ENCODE measurements at places on chromosomes 5 and 9.

GRCh38 chr5:127872494-127872893 is 169.3 kb downstream of the CCDC192 start:
- no peaks in the 10 kb centered on the region for H3K4me1 ChIP-seq
- no peak for DNase-seq
- H3K36me3 ChIP-seq: no peaks in the 10 kb centered on the region
- no peak overlapping the region for H3K27ac ChIP-seq

DNA sequence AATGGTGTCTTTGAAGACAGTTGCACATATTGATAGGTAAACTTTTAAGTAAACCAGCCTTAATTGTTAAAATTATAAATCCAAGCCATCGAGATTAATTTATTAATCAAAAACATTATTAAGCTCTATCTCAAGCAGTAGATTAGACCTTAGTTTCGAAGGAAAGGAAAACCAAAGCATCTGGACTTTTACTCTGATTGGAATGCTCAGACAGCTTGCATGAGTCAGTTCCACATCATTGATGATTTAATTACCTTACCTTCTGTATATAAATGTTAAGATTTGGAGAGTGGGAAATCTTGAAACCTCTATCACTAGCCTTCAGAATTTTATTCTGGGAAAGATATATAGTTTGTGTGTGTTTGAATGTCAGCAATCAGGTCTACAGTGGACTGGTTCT is 23.9 kb downstream of the DCP2 start:
- H3K27me3 ChIP-seq: no peaks in the 10 kb centered on the region
- H3K27ac ChIP-seq: no peak overlapping the region
- no peaks in the 10 kb centered on the region for H3K4me1 ChIP-seq
- H3K4me3 ChIP-seq: no peak overlapping the region

DNA sequence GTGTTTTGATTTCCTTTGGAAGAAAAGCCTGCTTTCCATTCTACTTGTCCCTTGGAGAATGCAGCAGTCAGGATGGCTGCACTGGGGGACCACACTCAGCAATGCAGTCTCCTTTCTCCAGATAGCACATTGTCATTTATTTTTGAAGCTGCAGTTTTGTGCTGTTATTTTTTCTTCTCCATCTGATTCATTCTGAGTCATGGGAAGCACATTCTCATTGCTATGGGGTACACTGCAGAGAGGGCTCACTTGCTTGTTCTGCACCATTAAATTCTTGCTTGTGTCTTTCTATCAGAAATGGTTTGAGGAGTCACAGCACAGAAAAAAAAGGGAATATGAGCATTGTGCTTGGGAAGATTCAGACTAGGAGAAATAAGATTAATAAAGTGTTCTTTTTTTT is 39.7 kb upstream of the POC5 start:
- H3K27ac ChIP-seq: no peak overlapping the region
- DNase-seq: no peak
- H3K4me3 ChIP-seq: no peak overlapping the region
- H3K4me1 ChIP-seq: no peaks in the 10 kb centered on the region

DNA sequence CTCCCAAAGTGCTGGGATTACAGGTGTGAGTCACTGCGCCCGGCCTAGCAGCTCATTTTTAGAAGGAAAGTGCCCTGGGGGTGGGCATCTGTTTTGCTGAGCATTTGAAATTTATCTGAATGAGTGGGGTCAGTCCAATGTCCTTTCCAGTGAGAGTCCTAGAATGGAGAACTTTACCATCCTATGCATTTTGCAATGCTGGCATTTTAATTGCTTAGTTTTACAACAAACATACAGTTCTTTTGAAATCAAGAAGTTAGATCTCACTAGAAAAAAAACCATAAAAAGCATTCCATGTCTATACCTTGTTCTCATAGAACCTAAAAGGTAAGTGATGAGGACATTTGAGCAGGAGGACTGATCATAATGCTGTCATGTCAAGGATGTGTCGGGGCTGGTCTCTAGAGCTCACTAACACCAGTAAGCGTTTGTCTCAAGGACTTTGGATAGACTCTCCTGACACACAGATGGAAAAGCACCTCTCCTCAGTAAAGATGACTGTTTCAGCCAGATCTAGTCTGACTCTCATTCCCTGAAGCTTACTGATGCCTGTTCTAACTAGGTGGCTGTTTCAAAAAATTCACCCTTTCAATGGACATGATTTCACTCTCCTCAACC is 83.9 kb downstream of the DCP2 start:
- no peak overlapping the region for H3K4me3 ChIP-seq
- H3K27me3 ChIP-seq: no peaks in the 10 kb centered on the region
- peaks cover 21% of the 10 kb centered on the region for H3K4me1 ChIP-seq
- no peaks in the 10 kb centered on the region for H3K36me3 ChIP-seq

GRCh38 chr5:148107608-148108007 is 43.8 kb downstream of the SPINK5 start:
- H3K27ac ChIP-seq: no peak overlapping the region
- H3K27me3 ChIP-seq: no peaks in the 10 kb centered on the region
- no peaks in the 10 kb centered on the region for H3K36me3 ChIP-seq
- H3K4me3 ChIP-seq: no peak overlapping the region

DNA sequence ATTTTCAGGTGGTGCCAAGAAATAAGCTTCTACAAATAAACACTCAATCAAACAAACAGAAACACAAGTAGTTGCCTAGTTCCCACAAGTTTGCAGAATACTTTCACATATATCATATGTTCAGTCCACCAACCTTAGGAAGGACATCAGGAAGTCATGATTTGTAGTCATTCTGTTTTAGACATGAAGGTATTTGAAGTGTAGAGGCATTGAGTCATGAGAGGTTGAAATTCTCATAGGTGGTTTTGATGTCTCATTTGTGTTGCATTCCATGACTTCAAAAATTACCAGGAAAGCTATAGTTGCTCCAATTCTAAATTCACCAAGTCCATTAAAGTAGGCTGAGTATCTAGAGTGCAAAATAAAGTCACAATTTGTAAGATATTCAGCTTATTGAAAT is 159.0 kb downstream of the KCTD16 start:
- DNase-seq: no peak
- H3K27ac ChIP-seq: no peak overlapping the region
- no peaks in the 10 kb centered on the region for H3K4me1 ChIP-seq
- H3K4me3 ChIP-seq: no peak overlapping the region
- H3K36me3 ChIP-seq: no peaks in the 10 kb centered on the region

- H3K27ac ChIP-seq: no peak overlapping the region
- H3K27me3 ChIP-seq: no peaks in the 10 kb centered on the region
- H3K4me1 ChIP-seq: no peaks in the 10 kb centered on the region
- H3K4me3 ChIP-seq: no peak overlapping the region
- H3K36me3 ChIP-seq: no peaks in the 10 kb centered on the region
- no peak for DNase-seq
Observed at GRCh38 chr9:12212860-12213259, 480.3 kb upstream of the TYRP1 start.

- no peaks in the 10 kb centered on the region for H3K4me1 ChIP-seq
- H3K36me3 ChIP-seq: no peaks in the 10 kb centered on the region
- no peak overlapping the region for H3K27ac ChIP-seq
- DNase-seq: no peak
Observed at GRCh38 chr5:153425914-153426313, 64.6 kb upstream of the GRIA1 start.

GRCh38 chr9:94581728-94582127 is 11.9 kb downstream of the FBP2 start:
- no peaks in the 10 kb centered on the region for H3K36me3 ChIP-seq
- H3K27me3 ChIP-seq: no peaks in the 10 kb centered on the region
- no peak overlapping the region for H3K4me3 ChIP-seq
- H3K27ac ChIP-seq: no peak overlapping the region
- H3K4me1 ChIP-seq: peaks cover 12% of the 10 kb centered on the region

DNA sequence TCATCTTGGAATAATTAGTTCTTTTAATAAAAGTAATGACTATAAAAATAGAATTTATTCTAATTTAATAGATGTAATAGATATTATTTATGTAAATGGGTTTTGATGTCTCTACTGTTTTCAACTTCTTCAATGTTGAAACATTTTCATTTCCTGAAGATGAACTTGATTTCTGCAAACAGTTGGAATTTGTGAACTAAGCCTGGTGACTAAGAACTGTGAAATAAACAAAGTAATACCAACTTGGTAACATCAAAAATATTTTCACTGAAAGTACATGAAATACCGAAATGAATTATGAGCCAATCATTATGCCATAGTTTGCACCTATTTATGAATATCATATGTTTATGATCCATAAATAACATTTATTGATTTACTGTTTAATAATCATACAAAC is 143.8 kb upstream of the FGF10 start:
- DNase-seq: no peak
- no peaks in the 10 kb centered on the region for H3K27me3 ChIP-seq

- H3K4me3 ChIP-seq: no peak overlapping the region
- no peaks in the 10 kb centered on the region for H3K27me3 ChIP-seq
- no peaks in the 10 kb centered on the region for H3K4me1 ChIP-seq
- H3K27ac ChIP-seq: no peak overlapping the region
Observed at GRCh38 chr5:42680046-42680445, 76.6 kb upstream of the CCDC152 start.

- H3K36me3 ChIP-seq: no peaks in the 10 kb centered on the region
- no peaks in the 10 kb centered on the region for H3K27me3 ChIP-seq
- no peaks in the 10 kb centered on the region for H3K4me1 ChIP-seq
- H3K27ac ChIP-seq: no peak overlapping the region
Observed at GRCh38 chr9:115254287-115255180, 136.6 kb upstream of the TNC start.
